ENCODE measurements at places on chromosomes 4 and X.

- no peak for DNase-seq
Observed at GRCh38 chr4:142085513-142086292, 449.3 kb downstream of the IL15 start.

- DNase-seq, result no peak
Observed at GRCh38 chr4:188086858-188087257, 22.5 kb downstream of the TRIML2 start.

GRCh38 chr4:157983300-157983699, 189.5 kb downstream of the GASK1B start:
- no peak for DNase-seq

GRCh38 chrX:24574743-24575142, 72.4 kb downstream of the PCYT1B start:
- DNase-seq, result no peak

DNA sequence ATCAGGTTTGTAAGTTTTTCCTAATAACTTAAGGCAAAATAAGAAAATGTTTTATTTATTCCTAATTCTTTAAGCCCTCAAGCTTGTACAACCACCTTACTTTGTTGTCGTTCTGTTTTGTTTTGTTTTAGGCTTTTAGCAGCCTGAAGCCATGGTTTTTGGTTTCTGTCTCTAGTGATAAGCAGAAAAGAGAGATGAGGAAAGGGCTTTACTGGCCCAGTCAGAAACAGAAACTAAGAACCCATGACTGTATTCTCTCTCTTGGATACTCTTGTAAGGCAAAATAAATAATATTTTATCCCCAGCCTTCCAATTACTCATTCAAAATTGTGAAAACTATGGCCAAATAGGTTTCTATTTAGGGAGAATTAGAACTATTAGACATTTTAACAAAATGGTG, 29.4 kb downstream of the TBC1D19 start:
- DNase-seq, result no peak

DNA sequence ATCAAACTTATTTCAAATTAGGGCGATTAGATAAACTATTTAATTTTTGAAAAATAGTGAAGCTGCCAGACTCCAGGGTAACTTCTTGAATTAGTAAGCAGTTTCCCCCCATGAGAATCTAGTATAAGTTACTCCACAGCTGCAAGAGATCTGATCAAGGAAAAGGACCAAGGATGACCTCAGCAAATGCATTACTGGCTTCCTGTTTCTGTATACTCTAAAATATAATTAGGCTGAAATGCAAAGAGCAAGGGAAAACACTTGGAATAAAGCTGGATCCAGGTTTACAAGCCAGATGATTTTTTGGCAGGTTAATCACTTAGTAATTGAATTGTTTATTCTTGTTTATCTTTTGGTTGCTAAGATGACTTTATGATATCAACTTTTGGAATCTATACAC, 13.4 kb upstream of the P2RY10 start:
- DNase-seq, result no peak

- DNase-seq, result no peak
Observed at GRCh38 chrX:70446380-70447350, 2.0 kb downstream of the DLG3 start.

DNA sequence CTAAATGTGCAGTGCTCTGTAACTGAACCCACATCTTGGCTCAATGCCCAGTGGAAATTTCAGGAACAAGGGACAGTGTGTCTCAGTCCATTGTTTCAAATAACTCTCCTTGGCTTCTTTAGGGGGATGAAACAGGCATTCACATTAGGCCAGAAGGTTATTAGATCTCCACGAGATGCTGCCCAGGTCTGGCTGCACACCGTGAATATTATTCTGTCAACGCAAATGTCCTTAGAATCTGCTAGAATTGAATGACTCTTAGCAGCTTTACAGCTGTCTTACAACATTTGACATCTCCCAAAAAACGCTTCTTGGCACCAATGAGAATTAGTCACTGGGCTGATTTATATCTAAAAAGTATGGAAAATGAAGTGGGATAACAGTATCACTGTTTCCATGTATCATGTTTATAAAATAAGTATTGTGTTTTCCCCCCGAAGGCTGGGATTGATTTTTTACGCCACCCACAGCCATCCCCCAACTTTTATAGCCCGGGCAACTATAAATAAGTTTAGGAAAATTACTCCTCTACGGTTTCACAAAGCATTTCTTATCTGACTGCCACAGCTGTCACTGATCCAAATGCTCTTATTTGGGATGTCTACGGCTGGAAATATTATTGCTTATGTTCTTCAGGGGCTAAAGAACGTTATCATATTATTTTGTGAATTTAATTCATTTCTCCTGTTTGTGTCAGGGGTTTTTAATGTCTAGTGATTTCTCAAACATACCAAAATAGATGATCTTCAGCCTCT, 559.7 kb upstream of the FAT1 start:
- no peak for DNase-seq

Data from activated naive CD4-positive, alpha-beta T cell treated with anti-CD3 and anti-CD28 coated beads, Interleukin-2, amount 10 ng/mL, durations not matched to agents 7 days and 5 days (primary cell).